EH (cell line): ENCODE measurements at places on chromosomes 13 and 19.
A peak's percentile ranks its signal among the peaks of the same experiment; 100 is the strongest.

DNA sequence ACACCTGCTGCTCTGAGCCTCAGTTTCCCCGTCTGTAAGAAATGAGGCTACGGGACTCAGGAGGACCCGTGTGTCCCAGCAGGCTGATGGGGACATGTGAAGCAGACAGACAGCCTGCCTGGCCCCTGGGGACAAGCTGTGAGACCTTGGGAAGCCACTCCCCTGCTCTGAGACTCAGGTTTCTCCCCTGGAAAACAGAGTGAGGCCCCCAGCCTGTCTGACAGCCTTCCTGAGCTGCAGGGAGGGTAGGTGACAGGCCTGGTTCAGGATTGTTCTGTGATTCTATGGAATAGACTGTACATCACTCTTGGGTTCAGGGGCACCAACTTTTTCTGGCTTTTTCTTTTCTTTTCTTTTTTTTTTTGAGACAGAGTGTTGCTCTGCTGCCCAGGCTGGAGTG is 2.9 kb upstream of the NTF4 start:
- no peak for DNase-seq

DNA sequence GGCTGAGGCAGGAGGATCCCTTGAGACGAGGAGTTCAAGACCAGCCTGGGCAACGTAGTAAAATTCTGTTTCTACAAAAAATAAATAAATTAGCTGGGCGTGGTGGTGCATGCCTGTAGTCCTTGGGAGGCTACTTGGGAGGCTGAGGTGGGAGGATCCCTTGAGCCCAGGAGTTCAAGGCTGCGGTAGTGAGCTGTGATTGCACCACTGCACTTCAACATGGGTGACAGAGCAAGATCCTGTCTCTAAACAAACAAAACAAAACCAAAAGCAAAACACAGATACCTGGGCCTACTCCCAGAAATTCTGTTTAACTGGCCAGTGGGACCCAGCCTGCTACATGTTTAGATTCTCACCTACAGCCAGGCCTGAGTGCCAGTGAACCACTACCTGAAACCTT is 74.6 kb upstream of the MEDAG start:
- DNase-seq: no peak

GRCh38 chr13:31964168-31964567 is 67.4 kb upstream of the FRY start:
- DNase-seq: no peak

DNA sequence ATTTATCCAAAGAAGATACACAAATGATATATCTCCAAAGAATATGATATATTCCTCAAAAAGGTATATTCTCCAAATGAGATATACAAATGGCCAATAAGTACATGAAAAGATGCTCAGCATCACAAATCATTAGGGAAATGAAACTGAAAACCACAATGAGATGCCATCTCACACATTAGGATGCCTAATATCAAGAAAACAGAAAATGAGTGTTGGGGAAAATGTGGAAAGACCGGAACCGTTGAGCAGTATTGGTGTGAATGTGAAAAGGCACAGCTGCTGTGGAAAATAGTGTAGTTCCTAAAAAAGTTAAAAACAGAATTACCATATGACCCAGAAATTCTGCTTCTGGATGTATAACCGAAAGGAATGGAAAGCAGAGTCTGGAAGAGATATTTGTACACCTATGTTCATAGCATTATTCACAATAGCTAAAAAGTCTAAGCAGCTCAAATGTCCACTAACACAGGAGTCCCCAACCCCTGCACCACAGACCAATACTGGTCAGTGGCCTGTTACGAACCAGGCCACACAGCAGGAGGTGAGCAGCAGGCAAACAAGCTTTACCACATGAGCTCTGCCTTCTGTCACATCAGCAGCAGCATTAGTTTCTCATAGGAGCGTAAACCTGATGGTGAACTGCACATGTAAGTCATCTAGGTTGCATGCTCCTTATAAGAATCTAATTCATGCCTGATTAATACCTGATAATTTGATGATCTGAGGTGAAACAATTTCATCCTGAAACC is 291.9 kb downstream of the PCDH20 start:
- DNase-seq: no peak

DNA sequence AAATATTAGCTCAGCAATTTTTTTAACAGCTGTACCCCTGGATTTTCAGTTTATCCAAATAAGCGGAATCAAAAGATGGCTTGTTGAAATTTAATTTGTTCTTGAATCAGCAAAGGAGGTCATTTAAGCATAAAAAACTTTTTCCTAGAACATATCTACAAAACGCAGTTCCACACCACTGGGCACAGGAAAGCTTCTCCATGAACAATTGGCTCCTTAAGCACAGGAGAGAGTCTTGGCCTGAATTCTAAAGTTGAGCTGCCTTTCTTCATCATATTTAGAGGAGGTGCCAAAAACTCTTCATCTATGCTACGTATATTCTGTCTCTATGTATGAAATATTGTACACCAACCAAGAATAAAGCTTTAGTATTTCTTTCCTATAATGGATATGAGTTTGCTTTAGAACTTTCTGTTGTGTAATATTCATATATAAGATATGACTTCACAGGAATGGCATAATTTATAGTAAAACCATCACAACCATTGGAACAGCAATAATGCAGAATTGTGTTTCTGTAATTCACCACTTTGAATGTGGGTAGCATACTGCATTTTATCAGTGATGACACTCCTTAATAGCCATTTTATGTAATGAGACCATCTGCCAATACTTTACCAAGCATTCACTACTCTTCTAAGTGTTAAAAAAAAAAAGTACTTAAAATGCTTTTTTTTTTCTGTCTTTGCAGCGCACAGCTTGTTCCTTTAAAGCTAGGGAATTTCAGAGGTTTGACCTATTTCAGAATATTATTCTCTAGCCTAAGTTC is 263.7 kb downstream of the SLITRK6 start:
- no peak for DNase-seq

DNA sequence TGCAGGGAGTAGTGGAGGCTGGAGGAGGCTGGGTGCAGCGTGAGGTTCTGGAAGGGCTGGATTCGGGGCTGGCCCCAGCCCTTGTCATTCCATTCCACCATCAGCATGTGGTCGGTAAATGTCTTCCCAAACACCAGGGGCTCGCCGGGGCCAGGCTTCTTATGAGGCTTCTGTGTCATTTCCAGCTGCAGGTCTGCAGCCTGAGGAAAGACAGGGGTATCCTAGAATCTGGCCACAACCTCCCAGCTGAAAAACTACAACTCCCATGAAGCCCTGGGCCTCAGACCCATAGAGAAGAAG is 4.4 kb downstream of the BCAT2 start:
- peak; percentile 69 for DNase-seq

DNA sequence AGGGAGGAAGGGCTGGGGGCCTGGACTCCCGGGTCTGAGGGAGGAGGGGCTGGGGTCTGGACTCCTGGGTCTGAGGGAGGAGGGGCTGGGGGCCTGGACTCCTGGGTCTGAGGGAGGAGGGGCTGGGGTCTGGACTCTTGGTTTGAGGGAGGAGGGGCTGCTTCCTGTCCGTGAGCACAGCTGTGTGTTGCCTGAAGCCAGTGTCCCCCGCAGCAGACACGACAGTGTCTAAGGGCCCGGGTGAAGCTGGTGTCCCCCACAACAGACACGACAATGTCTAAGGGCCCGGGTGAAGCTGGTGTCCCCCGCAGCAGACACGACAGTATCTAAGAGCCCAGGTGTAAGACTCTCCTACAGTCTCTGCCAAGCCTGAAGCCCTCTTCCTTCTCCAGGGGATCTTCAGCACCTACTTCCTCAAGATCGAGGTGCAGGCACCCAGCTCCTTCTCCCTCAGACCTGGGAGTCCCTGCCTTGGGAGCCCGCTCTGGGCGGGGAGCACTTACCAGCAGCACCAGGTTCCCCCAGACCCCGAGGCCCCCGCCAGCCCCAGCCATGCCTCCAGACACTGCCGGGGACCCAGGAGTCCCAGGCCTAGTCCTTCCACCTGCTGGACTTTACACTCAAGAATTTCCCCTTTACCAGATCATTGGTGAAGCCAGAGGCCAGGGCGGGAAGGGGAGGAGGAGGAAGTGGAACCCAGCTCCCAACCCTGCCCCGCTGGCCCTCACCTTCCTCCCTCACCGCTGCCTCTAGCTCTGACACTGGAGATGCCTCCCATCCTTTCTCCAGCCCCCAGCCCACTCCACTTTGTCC is at the start of gene PTPRH:
PTPRH (minus strand) TSS at position 622 of the 813 bp plus-strand sequence; CDS start at position 554, 68 bp downstream.
- DNase-seq: no peak
